ENCODE measurements at places on chromosomes 2 and 18.

DNA sequence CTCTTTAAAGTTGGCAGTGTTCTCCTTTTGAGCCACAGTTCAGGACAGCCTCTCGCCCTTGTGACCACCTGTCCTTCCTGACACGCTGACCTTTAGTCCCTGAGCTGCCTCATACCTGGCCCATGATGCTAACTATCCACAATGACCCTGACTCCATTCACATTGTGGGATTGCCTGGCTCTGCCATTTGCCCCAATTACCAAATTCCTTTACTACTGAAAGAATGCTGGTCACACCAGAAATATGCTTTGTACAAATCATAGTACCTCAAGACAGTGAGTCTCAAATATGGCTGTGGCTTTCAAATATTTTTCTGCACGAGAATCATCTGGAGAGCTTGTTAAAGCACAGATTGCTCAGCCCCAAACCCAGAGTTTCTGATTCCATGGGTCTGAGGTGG lies 54.2 kb downstream of the LTBP1 start:
- DNase-seq: no peak

DNA sequence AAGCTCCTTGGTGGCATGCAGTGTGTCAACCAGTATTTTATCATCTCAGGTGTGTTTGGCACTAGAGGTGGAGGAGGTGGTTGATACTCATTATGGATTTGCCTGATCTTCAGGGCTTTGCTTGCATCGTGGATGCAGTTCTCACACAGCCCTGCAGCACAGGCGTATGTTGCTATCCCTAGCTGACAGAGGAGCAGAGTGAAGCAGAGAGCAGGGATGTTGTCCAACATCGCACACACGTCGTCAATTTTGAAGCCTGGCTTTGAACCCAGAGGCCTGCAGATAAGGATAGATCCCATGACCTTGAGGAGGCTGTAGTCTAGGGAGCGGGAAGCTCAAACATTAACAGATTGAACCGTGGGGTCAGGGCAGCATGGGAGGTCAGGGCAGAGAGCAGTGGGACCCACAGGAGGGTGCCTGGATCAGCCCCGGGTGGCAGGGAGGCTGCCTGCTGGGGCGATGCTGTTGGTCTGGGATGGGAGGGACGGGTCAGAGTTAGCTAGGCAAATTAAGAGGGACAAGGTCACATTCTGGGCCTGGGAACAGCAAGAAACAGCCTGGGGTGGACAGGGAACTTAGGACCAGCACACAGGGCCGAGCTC lies 4.2 kb downstream of the RNF144A start:
- DNase-seq: no peak

DNA sequence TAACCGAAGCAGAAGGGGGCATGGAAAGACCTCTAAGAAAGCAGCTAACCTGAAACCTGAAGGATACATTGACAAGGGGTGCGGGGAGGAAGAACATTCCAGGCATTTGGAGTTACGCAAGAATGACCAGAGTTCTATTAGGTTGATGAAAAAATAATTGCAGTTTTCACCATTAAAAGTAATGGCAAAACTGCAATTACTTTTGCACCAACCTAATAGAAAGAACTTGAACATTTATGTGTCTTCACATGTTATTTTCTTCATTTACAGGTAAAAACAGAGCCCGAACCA lies 110.5 kb downstream of the LYPD6B start:
- DNase-seq: no peak

- DNase-seq: no peak
Observed at GRCh38 chr2:169637620-169638019, 53.5 kb downstream of the PPIG start.

DNA sequence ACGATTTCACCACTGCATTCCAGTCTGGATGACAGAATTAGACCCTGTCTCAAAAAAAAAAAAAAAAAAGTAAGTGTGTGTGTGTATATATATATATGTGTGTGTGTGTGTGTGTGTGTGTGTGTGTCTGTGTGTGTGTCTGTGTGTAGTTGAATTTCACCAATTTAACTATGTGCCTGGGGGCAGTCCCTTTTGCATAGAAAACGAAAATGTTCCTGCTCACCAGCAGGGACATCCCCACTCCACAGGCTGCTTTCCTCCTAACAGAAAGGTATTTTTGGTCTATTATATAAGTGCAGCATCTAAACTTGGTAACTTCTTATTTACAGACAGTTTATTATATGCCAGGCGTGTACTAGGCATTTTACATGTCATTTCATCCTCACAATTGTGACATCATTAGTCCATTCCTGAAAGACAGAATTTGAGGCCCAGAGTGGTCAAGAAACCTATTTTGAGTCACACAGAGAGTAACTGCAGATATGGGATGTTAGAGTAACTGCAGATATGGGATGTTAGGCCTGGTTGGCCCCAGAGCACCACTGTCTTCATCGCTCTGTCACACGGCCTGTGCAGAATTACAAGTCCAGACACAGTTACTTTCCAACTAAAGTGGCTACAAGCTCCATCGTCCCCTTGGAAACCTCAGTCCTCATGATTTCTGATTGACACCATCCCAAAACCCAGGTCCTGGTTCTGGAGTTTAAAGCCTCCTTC lies 9.3 kb upstream of the TTL start:
- no peak for DNase-seq

GRCh38 chr2:189574793-189575475 lies 5.7 kb downstream of the SLC40A1 start:
- DNase-seq: no peak

GRCh38 chr18:2948038-2948437 lies 64.9 kb downstream of the LPIN2 start:
- no peak for DNase-seq

DNA sequence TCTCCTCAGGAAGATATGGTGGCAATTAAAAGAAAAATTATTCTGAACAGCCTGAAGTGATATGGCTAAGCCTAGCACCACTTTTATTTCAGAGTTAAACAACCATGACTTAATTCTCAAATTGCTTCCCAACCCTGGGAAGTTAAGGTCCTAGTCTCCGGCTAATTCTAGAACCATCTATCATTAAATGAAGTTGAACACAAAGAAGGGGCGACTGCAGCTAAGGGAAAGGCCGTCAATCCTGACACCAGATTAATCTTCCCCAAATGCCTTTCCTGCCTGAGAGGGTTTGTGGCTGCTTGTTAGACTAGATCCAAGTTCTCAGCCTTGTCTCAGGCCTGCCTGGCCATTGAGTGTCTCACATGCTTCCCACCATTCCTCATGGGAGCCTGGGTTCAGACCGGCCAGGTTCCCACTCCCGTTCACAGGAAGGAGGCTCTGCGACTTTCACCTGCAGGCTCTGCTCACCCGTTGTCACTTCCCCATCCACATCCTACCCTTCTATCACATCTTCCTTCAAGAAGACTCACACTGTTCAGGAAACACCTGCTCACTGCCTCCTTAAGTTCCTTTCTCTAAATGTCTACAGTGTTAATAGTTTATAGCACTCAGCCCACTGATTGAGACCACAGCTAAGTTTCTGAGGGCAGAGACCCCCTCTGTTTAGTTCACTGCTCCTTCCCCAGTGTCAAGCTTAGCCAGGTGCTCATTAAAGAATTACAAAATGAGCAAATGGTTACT lies 282.9 kb upstream of the REV1 start:
- no peak for DNase-seq

DNA sequence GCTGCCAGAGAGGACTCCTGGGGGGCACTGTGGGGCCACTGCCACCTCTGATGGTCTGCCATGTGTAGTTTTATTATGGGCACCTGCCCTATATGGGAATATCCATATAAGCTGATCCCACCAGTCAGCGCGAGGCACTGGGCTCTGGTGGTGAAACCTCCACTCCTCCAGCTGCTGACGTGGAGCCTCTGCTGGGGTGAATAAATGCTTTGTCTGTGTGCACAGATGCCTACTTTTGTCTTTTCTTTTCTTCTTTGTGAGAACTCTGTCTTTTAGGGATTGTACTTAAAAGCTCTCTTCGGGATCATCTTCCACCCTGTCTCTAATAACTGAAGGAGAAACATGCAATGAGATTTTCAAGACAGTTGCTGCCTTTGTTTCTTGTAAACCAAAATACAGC lies 68.9 kb upstream of the NCK2 start:
- DNase-seq: no peak

- DNase-seq: no peak
Observed at GRCh38 chr2:42602876-42603219, 34.4 kb downstream of the MTA3 start.

DNA sequence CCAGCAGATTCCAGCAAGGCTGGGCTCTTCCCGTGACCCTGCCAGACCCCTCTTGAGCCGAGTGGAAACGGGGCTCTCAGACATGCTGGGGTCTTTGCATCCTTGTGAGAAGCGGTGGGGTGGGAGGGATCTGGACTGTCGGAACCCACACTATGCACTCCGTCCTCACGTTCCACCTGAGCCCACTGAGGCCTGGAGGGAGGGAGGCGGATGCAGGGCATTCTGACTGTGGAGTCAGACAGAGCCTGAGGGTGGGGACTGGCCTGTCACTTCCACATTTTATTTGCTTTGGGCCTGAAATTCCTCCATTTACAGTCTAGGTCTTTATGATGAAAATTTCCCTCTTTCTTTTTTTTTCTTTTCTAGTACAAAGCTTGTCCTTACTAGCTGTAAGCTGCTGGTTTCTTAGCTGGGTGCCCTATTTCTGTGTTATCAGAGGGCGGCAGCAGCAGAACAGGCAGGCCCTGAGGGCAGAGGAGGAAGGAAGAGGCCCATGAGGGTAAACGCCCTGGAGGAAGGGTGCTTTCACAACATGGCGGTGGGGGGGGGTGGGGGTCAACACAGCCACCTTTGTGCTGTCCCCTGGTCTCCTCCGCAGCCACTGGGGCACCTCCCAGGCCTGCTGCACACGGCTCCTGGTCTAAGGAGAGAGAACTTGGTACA lies 373.5 kb upstream of the MYT1L start:
- DNase-seq: no peak

- DNase-seq: no peak
Observed at GRCh38 chr18:55853268-55853667, 265.3 kb upstream of the TCF4 start.

DNA sequence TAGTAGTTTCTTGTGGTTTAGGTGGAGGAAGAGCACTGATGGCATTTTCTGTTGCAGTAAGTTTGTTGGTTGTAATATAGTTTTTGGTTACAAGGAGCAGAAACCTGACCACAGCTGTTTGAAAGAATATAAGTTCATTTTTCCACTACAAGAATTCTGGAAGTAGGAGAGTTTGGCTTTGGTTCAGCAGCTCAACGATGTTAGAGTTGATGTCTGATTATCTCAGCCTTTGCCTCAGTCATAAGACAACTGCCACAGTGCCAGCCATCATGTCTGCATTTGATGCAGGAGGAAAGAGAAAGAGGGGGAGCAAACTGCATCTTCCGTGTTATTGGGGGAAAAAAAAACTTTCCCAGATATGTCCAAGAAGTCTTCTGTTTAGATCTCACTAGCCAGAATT lies 119.1 kb downstream of the LYPD1 start:
- DNase-seq: no peak

- DNase-seq: no peak
Observed at GRCh38 chr2:160294339-160294803, 94.3 kb upstream of the ITGB6 start.

GRCh38 chr2:128639693-128640092 lies 321.0 kb upstream of the HS6ST1 start:
- no peak for DNase-seq

GRCh38 chr2:224252631-224253030 lies 149.3 kb downstream of the FAM124B start:
- no peak for DNase-seq

DNA sequence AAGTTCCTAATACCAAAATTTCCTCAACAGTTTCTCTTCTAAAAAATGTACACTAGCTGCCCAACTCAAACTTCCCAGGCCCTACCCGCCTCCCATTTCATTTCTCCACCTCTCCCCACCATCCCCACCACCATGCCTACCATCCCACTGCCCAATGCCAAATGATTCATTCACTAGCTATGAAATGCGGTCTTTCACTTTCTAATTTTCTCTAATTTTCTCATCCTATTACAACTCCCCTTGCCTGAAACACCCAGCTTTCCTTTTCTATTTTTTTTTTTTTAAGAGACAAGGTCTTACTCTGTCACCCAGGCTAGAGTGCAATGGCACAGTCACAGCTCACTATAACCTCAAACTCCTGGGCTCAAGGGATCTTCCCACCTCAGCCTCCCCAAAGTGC lies 38.4 kb downstream of the KIDINS220 start:
- DNase-seq: no peak

DNA sequence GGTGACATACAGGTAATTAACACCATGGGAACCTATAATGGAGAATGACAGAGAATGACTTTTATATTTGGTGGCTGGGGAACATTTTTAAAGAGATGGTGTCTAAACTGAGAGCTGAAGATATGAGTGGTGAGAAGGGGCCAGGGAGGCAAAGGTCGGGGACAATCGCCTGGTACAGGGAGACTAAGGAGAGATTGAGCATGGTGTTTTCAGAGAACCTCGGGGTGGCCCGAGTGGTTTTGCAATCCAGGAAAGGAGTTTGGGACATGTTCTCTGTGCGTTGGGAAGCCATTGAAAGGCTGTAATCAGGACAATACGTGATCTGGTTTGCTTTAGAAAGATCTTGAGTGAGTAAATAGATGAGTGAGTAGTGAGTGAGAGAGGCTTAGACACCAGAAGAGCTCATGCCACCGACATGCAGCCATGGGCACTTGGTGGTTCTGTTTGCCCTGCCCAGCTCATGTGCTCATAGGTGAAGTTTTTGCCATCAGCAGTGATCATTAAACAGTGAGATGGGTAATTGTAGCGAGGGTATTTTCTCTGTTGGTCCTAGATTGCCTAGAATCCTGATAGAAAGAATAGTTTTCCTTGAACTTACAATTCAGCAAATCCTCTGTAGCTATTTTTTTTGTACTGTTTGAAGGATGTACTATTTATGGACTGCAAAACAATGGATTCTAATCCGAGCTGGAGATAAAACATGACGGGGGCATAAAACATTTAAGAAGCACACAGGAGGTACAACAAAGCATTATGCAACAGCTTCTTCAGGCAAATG lies 114.7 kb downstream of the SH3RF3 start:
- DNase-seq: no peak

DNA sequence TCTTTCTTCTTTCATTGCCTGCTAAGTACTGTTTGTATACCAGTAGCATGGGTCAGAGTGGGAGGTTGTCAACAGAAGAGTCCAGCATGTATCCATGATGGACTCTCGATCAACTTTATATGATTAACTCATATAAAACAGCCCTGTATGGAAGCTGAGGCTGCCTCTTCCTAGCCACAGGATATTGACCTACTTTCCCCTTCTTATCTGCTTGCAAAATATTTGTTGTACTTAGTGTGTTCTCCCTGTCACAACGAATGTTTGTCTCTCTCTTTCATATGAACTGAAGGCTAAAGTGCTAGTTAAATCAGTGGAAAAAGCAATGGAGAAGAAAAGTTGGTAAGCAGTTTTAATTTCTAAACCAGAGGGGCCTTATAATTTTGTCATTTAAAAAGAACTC lies 17.8 kb downstream of the MYO1B start:
- no peak for DNase-seq

- no peak for DNase-seq
Observed at GRCh38 chr2:20148426-20148922, 76.5 kb downstream of the SDC1 start.

All from CD4-positive, alpha-beta T cell treated with Interleukin-12 subunit alpha and Interleukin-12 subunit beta, for 1 hour (primary cell).